RWPE1 (cell line): ENCODE measurements at places on chromosomes 6 and 20.

DNA sequence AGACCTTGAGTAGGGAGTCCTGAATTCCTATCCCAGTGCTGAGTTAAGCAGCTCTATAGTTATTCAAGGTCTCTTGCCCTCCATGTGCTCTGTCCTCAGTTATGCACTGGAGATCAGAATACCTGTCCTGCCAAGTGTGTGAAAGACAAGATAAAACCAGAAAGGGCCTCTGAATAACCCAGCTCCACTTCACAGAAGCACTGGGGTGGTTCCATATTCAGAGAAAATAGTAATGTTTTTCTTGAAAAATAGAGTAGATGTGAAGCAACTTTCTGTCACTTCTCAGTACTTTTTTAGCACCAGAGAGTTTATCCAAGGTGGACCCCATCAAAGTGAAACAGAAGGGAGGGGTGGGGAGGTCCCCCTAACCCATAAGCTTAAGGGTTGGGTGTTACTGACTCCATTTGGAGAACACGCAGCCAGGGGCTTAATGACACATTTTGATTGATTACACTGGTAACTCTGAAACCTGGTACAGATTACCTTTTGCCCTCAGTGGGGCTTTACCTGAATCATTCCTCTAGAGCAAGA lies 509.8 kb upstream of the JARID2 start:
- DNase-seq, result no peak

GRCh38 chr6:156545931-156546330 lies 231.2 kb upstream of the ARID1B start:
- no peak for DNase-seq

GRCh38 chr6:51830666-51831065 lies 256.7 kb downstream of the PKHD1 start:
- no peak for DNase-seq

- DNase-seq, result no peak
These were observed 88.4 kb upstream of the PLEKHG1 start for GRCh38 chr6:150511313-150511712.

DNA sequence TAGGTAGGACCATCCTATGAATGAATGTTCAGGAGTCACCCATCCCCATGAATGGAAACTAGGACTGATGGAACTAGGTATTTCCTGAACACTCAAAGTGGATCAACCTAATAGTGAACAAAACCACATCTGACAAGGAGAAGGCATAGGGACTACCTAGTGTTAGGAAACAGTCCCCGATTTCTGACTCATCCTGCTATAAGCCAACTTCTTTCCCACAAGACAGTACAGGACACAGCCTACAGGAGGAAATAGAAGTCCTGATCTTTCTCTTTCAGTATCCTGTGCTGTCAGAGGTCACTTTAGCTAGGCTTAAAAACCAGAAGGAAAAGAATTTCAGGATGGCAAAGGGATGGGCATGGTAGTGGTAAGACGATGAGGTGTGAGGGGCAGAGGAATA lies 19.5 kb upstream of the GMDS start:
- peak; percentile 51 for DNase-seq

- DNase-seq, result no peak
These were observed 7.8 kb upstream of the MDGA1 start for GRCh38 chr6:37705239-37706051.

- no peak for DNase-seq
These were observed 14.3 kb downstream of the TTBK1 start for GRCh38 chr6:43257367-43258145.

DNA sequence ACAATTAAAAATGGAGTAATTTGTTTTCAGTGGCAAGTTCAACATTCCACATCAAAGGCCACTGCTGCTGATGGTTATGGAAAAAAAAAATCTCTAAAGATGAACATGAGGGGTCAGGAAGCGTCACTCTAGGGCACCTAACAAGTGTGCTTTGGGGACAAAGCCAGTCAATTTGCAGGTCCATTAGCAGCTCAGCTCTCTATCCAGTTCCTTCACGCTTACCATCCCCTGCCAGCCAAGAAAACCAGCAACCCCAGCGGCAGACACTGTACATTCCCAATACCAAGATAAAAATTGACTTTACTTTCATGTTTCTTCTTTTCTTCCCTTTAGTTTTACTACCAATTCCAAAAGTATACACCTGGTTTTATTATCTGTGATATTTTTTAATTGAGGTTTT lies 10.1 kb downstream of the RFX6 start:
- DNase-seq, result no peak

DNA sequence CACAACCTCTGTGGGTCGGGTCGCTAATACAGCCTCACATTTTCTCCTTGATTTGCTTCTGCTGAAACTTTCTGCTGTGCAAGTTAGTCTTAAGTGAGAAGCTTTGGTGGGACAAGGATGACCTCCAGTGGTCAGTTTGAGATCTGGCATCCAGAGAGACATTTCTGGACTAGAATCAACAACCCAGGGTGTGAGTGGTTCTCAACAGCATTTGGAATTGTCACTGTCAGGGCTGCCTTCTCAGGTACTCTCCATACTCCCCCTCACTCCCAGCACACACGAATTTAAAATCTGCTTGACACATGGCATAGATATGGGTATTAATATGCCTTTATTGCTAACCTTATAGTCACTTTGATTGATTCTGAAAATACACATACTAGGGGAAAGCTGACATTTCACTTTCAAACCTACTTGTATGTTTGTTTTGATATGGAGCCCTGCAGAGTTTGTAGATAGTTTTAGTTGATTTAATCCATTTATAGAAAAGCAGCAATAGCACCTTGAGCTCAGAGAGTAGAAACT lies 13.2 kb downstream of the OTOR start:
- DNase-seq, result peak; percentile 71

DNA sequence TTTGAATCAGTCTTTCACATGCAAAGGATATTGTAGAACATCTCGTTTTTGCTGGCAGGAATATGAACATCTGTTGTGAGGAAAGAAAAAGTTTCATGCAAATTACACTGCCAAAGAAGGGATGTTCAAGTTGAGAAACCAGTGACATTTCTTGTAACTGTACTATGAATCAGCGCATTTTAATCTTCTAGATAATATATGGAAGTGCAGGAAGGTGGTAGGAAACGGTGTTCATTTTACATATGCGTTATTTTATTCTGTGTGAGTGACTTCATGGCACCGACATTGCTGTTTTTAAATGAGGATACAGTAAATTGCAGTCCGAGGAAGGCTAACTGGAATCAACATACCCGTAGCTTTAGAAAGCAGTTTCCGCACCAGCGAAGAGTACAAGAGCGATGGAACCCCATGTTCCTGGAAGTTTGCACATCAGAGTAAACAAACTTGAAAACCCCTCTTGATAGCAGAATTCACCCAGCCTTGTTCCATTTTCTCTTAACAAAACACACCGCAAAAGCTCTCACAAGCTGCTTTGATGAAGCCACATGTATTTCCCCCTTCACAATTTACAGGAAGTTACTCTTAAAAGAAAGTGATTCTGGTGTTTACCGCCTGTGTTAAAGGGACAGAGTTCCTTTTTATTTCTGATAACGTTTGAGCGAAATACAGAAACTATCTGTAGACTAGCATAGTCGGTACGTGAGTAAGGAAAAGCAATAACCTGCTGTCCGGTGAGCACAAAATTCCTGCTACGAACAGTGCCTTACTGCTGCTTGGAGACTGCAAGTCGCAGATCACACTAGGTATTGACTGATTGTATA lies 11.5 kb downstream of the PRDM1 start:
- DNase-seq, result no peak

- DNase-seq, result no peak
These were observed 254.7 kb downstream of the TSHZ2 start for GRCh38 chr20:53226826-53227225.

DNA sequence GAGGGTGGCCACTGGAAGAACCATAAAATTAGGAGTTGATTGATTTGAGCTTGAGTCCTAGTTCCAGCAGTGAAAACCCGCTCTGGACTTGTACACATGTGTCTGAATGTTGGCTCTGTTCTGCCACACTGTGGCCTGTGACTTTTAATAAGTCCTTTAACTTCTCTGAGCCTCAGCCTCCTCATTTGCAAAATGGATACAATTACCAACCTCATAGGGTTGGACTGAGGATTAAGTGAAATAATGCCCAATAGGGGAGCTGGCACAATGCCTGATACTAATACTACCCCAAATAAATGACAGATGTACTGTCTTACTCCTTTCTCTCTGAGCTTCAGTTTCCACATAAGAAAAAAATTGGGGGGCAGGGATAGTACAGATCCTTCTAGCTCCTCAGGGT lies 92.6 kb upstream of the RIPOR2 start:
- no peak for DNase-seq

- no peak for DNase-seq
These were observed 21.3 kb downstream of the BLTP3A start for GRCh38 chr6:34813028-34813713.

GRCh38 chr6:16737925-16738324 lies 23.3 kb downstream of the ATXN1 start:
- no peak for DNase-seq

DNA sequence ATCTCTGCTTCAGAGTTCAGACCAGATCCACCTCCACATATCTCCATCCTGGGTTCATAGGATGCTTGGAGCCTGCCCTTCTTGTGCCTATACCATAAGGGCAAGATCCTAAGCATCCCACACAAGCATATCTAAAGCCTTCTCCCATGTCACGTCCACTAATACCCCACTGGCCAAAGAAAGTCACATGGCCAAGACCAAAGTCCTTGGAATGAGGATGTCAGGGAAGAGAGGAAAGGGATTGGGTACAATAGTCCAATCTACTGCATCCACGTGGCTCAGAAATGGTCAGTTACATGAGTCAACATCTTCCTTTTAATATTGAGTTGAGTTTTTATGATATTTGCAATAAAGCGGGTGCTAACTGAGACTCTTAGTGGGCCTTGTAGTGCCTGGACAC lies 515.9 kb upstream of the SULF2 start:
- no peak for DNase-seq

GRCh38 chr6:3233904-3234303 lies 6.5 kb upstream of the TUBB2B start:
- DNase-seq, result no peak

- DNase-seq, result peak; percentile 96
These were observed 29.6 kb downstream of the RAMACL start for GRCh38 chr6:166556863-166557322.

DNA sequence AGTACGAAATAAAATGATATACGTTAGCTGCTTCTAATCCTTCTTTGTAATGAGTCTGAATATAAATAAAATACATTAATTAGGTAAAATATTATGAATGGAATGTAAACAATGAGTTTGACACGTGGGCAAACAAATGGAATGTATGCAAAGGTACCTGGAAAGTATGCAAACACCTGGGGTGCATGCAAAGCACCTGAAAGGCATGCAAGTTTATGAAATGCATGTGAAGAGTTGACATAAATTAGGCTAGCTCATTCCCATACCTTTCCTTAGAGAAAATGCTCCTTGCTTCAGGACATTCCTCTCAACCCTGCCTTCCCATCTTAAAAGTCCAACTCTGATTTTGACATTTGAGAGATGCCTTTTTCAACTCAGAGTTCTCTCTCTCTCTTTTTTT lies 140.9 kb downstream of the EDN1 start:
- no peak for DNase-seq

- no peak for DNase-seq
These were observed 96.6 kb upstream of the LOC128125822 start for GRCh38 chr6:63475707-63476106.

GRCh38 chr6:64170316-64170715 lies 534.7 kb downstream of the PHF3 start:
- no peak for DNase-seq
